Esophagus (tissue), 2 donors: ENCODE measurements at places on chromosomes 7 and 10. TPM values are rescaled to one million over a fixed set of nuclear protein-coding genes. Genes with fewer than 3 reads are reported as not detected.

The CASP7 gene
- polyA plus RNA-seq, result 11.0 TPM

The PIK3CG gene
- 0.22 TPM for polyA plus RNA-seq

The PCLO gene
- 1.6 TPM for polyA plus RNA-seq

The PRTFDC1 gene
- 0.98 TPM for polyA plus RNA-seq

The GSTK1 gene
- polyA plus RNA-seq, result 146 TPM

The ITPRID1 gene
- polyA plus RNA-seq, result not detected
